ENCODE measurements at places on chromosomes 3 and 15.

DNA sequence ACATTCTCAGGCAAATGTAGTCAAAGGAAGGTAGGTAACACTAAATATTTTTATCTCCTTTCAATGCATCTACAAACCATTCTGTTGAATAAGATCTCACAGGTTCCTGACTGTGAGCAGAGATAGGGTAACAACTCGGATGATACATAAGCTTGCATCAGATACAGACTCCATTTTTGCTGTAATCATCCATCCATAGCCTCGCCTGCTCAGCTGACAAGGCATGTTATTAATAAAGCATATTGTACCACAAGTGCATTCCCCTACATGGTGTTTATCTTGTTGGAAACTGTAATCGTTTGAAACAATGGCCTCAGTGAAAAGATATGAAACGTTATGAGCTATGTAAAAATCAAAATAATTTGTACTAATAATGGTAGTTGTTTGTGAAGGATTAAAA is 35.4 kb upstream of the TCF12 start:
- DNase-seq, result no peak

DNA sequence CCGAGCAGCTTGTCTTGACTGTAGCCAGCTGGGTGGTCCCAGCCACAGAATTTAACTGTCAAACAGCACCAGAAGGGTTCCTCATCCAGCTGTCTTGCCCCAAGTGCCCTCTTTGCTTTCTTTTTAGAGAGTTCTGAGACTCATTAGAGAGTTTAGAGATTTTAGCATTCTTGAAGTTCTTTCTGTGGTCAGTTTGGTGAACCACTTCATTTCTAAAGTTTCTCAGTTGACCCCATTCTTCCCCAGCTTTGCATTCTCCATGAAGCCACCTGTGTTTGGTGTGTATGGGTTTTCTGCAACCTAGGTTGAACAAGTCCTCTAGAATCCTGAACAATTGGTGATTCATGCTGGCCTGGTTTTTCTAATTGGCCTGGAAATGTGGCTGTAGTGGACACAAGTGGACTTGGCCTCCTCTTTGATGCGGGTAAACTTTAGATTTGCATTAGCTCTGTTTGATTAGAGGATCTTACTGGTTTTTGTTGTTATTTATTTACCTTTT is 33.7 kb downstream of the FLNB start:
- DNase-seq, result peak; percentile 43

GRCh38 chr15:71091601-71092000 is 23.7 kb upstream of the THSD4 start:
- DNase-seq, result no peak

- DNase-seq, result no peak
Observed at GRCh38 chr15:32998979-32999672, 195.4 kb downstream of the FMN1 start.

DNA sequence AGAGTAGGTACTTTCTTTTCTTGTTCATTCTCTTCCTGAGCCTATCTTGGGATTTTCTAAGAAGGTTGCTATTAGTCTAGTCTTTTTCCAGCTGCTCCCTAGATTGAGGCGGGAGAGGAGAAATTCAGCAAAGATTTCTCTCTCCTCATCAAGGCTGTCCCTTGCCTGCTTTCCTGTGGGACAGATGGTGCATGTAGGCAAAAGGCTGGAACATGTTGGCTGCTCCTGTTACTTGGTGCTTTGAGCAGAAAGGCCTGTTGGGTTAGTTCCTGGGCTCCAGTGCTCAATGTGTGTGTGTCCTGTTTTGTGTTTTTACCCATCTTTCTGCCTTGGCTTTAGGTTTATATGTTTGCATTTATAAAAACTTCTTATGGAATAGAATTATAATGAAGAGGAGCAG is 9.1 kb upstream of the SNRPN start:
- DNase-seq, result no peak

DNA sequence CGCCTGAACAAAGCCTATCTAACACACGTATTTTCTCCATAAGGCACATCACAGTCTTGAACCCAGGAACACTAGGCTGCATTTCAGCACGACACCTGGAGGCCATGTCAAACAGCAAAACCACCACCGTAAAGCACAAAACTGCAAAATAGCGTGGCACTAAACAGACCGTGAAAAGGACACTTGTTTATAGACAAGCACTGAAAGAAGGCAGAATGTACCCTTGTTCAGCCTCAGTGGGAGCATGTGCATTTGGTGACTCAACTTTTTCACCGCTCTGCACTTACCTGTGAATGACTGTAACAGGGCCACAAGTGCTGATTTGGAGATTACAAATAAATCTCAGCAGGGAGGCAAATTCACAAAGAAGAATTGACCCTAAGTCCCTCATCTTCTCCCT is 80.8 kb downstream of the ISG20 start:
- no peak for DNase-seq

GRCh38 chr15:61835029-61835428 is 225.2 kb downstream of the VPS13C start:
- DNase-seq, result no peak

Data from Kasumi-1 (cell line).